ENCODE measurements at places on chromosomes 4 and X.

GRCh38 chr4:15684498-15684897 is 2.9 kb downstream of the FAM200B start:
- no peak for DNase-seq

DNA sequence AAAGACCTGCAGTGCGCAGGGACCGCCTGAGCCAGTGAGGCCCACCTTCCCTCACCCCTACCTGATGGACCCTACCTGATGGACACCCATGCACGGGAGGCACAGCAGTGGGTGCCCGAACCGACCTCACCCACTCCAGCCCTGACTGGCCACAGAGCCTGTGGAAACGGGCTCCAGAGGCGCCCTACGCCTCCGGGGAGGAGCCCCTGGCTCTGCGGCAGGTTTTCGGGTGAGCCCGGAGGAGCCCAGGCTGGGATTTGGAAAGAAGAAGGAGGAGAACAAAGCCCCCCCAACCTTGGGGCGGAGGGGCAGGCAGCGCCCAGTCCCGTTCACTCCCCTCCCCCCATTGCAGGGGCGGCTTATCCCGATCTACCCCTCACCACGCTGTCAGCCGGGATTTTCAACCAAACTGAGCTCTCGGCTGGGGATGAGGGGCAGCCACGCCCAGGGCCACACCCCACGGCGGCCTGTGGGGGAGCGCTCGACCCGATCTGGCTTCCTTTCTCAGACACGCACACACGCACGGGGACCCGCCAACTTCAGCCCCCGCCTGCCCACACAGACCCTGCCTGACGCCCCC is 675 bp downstream of the L1CAM start:
- DNase-seq: no peak

DNA sequence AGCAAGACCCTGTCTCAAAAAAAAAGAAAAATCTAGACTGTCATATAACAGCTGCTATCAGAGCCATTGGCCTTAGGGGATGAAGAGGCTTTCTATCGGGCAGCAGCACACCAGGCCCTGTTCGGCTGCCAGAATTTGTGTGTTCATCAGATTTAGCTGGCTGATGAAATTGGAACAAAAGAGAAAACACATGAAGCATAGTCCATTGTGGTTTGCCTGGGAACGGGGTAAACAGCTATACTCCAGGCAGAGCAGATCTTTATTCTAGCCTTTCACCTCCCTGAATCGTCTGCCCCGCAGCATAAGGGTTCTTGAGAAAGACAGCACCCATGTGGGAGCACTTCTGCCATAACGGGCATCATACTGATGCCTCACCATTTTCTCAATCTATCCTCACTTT is 11.6 kb downstream of the TKTL1 start:
- DNase-seq: no peak

DNA sequence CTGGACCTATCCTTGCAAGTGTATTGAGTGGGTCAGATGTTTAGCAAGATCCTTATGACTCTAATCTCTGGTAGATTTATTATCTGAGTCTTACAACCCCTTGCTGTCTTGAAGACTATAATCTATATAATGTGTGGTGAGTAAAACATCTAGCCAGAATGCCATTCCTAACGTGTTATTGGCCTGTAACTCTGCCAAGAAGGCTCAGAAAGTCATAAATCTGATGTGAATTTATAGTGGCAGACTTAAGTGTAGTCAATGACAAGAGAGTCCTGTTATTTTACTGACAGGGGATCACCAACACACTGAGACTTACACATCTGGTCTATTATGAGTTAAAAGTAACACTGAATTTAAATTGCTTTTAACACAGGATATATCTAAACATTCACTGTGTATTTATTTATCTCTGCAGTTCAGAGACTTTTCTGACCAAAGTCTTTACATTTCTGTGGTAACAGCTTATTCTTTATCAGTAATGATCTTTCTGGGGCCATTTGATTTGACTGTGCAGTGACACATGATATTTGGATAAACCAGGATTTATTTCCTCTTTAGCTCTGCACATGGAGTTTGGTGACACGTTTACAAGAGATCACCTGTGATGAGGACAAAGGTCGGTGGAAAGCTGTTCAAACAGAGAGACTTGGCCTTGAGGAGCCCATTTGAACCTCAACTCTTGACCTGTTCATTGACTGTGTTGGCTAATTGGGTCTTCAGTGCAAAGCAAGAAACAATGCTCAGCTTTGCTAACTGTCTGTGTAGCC is 415.8 kb downstream of the STIM2 start:
- no peak for DNase-seq

DNA sequence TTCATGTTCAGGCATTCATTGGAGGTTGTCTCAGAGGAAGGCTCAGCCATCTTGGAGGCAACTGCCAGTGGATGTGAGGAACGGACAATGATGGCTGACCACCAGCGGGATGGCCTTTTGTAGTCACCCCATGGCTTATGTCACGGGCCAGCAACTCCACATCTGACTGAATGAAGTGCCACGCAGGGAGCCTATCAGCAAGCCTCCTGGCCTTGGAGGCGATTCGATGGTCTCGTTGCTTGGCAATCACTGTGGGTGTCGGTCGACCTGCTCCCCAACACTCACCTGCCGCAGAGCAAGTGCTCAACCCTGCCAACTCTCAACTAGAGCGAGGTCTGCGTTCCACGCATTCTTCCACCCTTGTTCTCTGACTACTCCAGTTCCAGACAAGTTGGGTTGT is 7.4 kb downstream of the H2BW2 start:
- DNase-seq: no peak

DNA sequence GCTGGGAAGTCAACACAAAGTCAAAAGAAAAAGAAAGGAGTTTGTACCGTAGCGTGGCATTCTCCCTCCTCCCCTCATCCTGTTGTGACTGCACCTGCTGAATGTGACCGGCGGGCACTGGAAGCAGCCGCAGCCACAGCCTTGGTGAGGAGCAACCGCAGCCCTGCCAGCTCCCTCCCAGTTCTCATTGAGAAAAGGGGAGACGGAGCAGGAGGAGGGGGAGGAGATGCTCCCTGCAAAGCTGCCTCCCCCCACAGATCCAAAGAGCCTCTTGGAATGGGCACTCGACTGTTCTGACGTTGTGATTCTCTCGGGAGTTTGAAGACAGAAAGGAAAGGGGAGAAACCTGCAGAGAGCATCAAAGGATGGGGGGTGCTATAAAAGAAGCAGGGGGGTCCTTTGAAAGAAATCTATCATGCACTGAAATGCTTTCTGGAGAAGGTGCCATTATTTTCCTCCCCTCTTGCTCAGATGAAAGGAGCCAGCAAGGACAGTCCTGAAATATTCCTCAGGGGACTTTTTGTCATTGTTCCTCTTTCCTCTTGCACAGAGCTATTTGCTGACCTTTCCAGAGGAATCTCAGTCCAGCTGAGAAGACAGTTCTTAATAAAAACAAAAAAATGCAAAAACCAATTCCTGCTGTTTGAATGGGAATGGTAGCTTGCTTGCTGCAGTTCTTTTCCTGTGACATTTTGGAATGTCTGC is 429.7 kb downstream of the MAPK10 start:
- DNase-seq: no peak

DNA sequence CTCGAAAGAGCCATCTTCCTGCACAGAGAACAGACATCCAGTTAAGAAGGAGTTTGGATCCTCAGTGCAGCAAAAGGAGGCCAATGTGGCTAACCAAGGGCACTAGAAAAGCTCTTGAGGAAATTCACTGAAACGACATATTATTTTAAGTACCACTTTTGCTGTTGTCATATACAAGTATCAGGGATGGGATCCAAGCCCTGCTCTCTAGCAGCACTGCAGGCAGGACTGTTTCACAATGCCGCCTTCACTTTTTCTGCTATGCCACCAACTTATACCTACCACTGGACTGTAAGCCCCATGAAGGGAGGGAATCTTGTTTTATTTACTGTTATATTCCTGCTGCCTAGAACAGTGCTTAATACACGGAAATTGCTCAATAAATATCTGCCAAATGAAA is 299.0 kb downstream of the NR3C2 start:
- no peak for DNase-seq

- no peak for DNase-seq
These were observed 141.9 kb upstream of the STK26 start for GRCh38 chrX:131881194-131881593.

DNA sequence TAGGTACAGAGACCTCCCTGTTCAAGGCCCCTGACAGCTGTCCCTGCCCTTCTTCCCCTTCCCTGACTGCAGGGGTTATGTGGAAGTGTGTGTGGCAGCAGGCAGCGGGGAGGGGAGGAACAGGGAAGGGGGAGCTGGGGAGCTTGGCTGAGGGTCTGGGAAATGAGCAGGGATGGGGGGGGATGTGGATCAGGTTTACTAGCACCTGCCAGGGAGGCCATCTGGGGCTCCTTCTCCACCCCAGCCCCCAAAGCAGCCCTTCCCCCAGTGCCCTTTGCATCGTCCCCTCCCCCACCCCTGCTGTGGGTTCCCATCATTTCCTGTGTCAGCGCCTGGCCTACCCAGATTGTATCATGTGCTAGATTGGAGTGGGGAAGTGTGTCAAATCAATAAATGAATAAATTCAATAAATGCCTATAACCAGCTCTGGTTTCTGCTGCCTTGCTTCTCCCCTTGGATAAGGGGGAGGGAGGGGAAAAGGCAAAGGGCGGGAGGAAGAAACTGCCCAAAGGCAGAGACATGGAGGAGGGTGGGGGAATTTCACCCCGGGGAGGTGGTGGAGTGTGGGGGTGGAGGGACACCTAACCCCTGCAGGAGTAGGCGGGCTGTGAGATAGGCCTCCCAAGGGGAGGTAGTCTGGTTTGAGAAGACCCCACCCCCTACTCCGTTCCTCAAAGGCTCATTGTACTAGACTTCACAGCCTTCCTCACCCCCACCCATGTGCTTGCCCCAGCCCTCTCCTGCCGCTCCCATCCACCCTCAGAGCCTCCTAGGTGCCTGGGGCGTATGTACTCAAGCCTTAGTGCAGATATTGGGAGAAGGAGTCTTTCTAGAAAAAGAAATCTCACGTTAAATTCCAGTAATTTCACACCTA is 3.2 kb downstream of the CXorf65 start:
- DNase-seq: peak; percentile 36

- DNase-seq: no peak
These were observed 90.4 kb downstream of the ZC4H2 start for GRCh38 chrX:64885850-64886249.

- DNase-seq: no peak
These were observed 1840.3 kb upstream of the PCDH7 start for GRCh38 chr4:28879900-28880299.

DNA sequence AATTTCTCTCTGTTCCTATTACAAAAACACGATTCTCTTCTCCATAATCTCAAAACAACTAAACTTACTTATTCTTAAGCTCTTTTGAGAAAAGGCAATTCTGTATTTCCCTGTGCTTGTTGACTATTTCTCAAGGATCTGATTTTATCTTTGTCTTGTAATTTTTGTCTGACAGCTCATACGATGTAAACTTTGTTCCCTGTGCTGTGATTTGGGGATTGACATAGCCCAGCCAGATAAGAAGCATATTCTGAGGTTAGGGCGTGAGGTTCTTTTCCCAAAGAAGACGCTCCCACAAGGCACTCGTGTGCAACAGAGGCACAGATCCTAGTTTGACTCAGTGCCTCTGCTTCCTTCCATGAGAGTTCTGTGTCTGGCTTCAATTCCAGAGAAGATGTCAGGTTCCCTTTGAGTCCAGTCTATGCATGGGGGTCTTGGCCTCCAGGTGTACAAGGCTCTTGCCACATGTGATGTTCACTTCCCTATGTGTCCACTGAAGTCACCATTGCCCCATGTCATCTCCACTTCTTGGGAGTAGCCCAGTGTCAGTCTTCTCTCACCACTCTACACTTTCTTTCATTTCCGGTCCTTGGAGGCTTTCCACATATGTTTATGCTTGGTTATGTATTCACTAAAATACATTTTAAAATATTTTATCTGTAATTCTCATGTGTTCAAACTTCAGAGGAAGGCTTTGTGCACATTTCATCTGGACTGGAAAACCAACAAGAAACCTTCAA is 94.8 kb downstream of the MID1 start:
- DNase-seq: no peak

GRCh38 chr4:140311257-140311835 is 62.1 kb upstream of the SCOC start:
- DNase-seq: no peak

GRCh38 chrX:30151964-30152363 is 63.4 kb upstream of the MAGEB2 start:
- no peak for DNase-seq

GRCh38 chrX:46036508-46036907 is 508.7 kb downstream of the ZNF674 start:
- no peak for DNase-seq

DNA sequence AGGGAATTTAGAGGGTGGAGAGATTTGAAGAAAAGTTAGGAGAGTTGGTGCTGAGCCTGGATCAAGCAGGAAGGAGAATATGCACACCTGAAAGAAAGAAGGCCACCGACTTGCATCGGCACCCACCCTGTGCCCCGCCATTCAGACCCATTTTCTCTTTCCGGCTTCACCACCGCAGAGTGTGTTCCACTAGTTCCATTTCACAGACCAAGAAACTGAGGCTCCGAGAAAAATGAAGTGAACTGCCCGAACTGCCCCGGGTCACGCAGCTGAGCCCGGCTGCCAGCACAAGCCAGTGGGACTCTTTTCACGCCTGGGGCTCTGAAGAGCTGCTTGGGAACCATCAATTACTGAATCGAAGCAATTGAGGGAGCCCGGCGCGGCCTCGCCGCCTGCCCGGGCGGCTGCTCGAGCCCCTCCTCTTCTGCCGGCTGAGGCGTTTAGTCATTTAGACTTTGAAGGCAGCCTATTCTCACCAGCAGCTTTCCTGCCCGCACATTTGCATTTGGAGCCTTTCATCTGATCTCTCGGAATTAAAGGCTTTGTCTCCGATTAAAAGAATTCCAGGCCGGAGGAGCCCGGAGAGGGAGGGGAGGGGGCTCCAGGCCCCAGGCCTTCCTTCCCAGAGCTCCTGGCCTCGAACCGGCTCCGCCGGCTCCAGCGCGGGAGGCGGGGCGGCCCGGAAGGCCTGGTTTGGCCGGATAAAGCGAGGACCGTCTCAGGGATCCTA is 140.2 kb upstream of the PJA1 start:
- no peak for DNase-seq

GRCh38 chr4:114582621-114583020 is 16.0 kb upstream of the UGT8 start:
- no peak for DNase-seq

DNA sequence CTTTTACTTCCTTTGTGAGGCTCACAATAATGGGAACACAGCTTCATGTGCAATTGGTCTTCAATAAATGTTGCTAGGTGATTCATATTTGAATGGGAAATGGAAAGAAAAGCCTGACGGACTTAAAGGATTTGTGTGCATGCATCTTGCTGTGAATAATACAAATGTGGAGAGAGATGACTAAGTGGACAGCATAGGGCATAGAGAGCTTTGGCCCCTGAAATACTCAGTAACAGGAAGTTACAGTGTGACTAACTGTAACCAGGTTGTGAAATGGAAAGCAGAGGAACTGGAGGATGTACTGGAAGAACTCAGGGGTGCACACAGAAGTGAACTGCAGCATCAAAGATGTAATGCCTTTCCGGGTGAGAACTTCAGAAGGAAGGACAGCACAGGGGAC is 206.7 kb downstream of the MGST2 start:
- DNase-seq: no peak

- no peak for DNase-seq
These were observed 91.9 kb upstream of the PPP1R2C start for GRCh38 chrX:42869659-42870476.
